ENCODE measurements at places on chromosomes 12 and 14. TPM values are rescaled to one million over a fixed set of nuclear protein-coding genes. Genes with fewer than 3 reads are reported as not detected.

DNA sequence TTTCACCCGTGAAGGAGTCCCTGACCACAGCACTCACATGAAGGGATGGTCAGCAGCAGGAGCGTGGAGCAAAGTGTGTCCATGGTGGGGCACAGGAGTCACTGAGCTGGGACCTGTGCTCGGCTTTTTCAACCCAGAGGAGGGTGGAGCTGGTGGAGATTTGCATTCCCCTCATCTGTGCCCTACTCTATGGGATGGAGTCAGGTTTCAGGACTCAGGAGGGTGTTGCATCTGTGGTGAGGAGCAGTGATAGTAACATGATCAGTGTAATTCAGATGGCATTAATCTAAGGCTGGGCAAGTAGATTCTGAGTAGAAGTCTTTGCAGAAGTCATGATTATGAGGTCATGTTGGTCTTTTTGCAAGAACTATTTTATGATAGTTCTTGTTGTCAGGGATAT lies 511.9 kb downstream of the TMEM121 start:
- no peak for DNase-seq

Gene RNASE2
- not detected for total RNA-seq

Gene TMTC2
- 5.9 TPM for total RNA-seq

DNA sequence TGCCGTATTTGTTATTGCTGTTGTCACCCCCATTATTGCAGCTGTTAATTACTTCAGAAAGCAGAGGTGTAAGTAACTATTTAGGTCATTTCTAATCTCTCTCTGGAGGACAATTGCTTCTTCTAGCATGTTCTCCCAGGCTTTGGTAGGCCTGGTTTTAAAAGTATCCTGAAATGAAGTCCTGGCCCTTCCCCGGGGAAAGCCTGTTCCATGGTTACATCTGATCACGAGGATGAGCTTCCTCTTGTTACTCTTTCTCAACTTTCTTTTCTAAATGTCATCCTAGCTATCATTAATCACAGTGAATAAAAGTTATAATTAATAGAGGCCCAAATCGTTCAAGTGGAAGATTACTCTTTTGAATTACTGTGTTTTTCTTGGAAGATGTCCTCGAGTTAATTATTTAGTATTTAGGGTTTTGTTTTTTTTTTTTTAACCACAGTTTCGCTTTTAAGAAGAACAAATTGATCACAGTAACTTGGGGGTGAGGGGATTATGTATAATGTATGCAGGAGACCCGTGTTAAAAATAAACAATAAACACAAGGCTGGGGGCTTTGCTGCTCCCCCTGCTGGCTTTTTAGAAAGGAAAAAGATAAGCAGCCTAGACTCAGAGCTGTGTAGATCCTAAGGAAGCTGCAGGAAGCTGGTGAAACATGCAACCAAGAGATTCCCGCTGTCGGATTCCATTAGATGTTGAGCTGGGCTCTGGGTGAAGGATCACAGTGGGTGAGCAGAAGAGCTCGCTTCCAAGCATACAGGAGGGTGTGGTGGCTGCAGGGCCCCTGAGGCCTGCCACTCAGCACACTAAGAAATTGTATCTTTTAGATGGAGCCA lies 420.1 kb downstream of the FUT8 start:
- DNase-seq, result no peak

Gene KLHL33
- 0.17 TPM for total RNA-seq

- DNase-seq, result no peak
Observed at GRCh38 chr12:11786638-11787365, 137.3 kb downstream of the ETV6 start.

Gene CD27
- 0.34 TPM for total RNA-seq

Gene INF2
- 69.0 TPM for total RNA-seq

Gene EML1
- 16.1 TPM for total RNA-seq

DNA sequence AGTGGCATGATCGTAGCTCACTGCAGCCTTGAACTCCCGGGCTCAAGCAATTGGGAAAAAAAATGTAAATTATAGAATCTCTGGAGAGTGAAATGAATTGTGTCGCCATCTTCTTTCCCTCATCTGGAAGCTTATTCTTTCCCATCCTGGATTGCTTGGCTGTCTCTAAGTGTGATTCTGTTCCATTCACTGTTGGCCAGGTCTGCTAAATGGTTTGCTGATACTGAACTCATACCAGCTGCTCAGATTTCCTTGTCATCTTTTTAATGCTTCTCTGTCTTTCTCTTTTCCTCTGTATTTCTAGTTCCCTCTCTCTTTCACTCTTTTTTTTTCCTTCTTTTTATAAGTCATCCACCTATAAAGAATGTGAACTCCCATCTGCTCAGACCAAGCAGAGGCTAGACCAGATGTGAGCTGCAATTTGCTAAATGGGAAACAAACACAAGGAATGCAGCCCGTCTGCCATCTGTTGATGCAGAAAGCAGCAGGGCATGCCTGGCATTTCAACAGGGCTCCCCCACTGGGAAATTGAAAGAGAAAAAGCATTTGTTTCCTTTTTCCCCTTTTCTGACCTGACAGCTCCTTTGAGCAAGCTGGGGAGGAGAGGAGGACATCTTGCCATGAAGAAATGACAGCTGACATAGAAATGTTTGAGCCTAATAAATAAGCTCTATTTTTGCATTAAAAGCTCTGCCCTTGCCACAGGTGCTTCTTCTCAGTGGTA lies 1823.6 kb upstream of the FLRT2 start:
- DNase-seq, result peak; percentile 68

Gene GPR132
- 0.09 TPM for total RNA-seq

DNA sequence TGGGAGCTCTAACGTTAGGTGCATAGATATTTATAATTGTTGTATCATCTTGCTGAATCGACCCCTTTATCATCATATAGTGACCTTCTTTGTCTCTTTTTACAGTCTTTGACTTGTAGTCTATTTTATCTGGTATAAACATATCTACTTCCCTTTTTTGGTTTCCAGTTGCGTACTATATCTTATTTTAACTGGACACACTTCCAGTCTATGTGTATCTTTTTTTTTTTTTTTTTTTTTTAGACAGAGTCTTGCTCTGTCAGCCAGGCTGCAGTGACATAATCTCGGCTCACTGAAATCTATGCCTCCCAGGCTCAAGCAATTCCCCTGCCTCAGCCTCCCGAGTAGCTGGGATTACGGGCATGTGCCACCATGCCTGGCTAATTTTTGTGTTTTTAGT lies 41.9 kb upstream of the ZFP36L1 start:
- DNase-seq, result no peak

DNA sequence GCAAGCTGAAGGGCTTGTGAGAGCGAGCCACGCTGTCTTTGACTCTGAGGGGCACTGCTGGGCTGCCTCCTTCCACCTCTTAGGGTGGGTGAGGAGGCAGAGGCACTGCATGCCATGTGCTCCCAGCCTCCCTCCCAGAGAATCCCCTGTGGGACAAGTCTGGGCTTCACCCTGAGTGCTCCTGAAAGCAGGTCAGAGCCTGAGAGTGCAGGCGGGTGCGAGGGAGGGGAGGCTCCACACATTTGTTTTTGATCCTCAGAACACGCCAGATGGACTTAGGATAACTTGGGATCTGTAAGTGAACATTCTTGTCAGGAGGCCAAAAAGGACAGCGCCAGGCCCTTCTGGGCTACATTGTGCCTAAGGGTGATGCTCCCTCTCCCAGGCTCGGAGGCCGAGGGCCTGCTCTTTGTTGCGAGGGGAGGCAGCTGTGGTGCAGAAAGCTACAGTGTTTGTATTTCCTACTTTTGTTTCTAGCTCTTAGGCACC lies 155.4 kb downstream of the TMX1 start:
- DNase-seq, result peak; percentile 12

Gene COQ5
- total RNA-seq, result 44.5 TPM

DNA sequence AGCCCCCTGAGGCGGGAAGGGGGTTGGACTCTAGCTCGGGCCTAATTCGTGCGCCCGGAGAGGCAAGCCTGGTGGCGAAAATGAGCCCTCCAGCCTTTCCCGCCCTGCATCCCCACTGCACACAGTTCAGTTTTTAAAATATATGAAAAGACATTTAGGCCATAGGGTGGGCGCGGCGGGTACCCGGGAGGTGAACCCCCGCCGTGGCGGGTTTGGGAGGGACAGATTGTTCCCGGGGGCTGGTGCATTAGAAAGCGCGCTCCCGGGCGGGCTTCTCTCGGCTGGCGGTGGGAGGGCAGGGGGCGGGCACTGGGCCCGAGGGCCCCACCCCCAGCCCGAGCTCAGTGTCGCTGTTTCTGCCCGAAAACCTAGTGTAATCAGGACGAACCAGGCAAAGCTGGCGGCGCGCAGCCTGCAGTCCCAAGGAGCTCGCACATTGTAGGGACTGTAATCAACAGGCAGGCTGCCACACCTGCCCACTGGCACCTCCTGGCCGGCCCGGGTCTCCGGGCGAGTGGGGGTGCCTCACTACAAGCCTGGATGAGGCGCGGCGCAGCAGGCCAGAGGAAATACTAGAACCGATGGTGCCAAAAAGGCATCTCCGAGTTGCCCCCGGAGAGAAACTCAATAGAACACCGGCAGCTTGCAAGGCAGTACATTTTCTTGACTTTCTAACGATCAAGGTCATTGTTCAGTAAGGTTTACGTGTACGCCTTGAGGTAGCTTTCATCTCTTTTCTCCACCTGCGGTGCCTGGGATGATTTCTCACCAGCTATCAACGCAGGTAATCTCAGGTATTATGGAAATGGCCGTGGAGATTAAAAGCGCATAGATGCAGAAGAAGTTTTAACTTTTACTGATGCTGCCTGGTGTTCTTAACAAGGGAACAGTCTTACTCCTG lies 764 bp upstream of the SPTB start:
- DNase-seq, result peak; percentile 77

Gene REC8
- 31.5 TPM for total RNA-seq

GRCh38 chr12:5195691-5196090 lies 152.0 kb downstream of the KCNA5 start:
- no peak for DNase-seq

DNA sequence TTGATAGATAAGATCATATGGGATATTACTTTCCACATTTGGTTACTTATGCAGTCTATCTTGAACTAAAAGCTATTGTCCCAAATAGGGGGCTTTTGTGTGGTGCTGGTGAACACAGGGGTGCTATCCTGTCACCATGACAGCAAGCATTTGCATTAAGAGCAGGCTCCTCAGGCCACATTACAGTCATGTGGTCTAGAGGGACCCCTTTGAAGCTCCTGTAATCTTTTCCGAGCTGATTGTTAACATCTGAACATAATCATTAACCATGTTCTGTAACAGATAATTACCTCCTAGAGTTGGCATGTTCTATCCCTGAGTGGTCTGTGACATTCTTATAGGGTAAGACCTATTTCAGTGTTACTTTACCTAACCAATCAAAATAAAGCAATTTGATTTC lies 178.8 kb downstream of the KTN1 start:
- DNase-seq, result no peak

Gene ENDOU
- total RNA-seq, result not detected

DNA sequence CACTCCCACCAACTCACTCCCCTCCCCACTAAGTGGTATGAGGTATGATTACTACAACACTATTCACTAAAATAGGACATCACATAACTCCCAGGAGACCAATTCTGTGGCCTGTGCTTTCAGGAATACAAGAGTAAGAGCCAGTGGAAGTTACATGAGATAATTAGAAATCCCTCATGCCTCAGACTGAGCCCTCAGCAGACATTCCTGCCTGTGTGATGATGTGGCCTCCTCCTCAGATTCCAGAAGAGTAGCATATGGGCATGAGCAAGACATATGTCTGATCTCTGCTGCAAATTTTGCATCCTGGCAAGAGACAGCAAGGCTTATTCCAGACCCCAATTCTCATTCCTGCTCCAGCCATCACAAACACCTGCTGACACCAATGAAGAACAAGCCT lies 46.0 kb upstream of the BMP4 start:
- no peak for DNase-seq

Gene PLXNC1
- total RNA-seq, result 2.0 TPM

DNA sequence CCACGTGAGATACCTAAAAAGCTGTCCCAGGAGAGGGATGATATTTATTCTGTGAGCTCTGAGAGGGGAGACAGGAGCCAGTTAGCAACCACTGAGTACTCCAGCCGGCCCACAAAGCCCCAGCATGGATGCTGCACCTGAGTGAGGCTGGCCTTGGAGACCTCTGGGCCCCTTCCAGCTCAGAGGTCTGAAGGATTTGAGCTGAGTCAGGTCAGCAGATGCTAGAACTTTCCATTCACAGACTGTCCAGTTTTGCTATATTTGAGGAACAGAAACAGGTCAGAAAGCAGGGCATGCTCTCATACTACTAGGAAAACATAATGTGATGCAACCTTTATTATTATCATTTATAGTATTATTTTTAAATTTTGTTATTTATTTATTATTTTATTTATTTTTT lies 15.0 kb upstream of the MAPKAPK5 start:
- no peak for DNase-seq

Gene NPFF
- total RNA-seq, result 0.57 TPM

DNA sequence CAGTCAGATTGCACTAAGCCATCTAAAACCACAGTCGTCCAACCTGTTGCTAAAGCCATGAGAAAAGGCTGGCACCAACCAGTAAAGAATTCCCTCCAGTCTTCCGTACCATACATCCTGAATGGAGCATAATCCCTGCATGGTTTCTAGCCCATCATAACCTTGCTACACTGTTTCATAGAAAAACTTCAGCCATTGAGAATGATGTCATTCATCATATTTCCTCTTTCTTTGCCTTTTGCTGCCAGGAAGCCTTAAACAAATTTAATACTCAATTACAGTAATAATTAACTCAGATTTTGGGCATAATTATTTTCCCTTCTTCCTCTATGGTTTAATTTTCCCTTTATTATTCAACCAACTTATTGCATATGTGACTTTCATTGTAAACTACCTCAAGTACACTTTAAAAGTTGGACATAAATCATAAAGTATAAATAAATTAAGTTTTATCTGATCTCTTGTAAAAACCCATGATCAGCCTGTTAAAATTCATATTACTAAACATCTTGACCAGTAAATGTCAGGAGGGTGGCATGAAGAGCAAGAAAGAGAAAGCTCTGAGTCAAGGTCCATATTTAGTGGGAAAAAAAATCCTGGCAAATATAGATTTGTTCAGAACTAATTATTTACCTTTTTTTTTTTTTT lies 264.7 kb downstream of the ZFP36L1 start:
- no peak for DNase-seq

GRCh38 chr14:44846232-44846824 lies 115.4 kb downstream of the KLHL28 start:
- no peak for DNase-seq

GRCh38 chr12:116172224-116172849 lies 105.2 kb downstream of the MED13L start:
- no peak for DNase-seq

DNA sequence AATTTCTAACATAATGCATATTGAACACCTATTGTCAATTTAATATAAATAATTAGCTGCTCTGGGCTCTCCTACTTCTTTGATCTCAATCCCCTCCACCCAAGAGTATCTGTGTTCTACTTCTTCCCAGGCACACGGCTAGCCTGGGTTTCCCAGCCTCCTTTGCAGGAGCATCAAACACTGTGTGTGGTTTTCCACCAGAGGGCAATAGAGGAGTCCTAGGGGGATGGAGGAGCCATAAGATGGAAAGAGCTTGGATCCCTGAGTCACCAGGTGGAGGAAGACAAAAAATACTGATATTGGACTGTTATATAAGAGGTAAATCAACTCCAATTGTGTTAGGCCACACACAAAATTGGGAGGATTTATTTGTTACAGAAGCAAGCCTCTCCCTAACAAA lies 333.7 kb downstream of the GLT1D1 start:
- DNase-seq, result no peak
